ENCODE measurements at places on chromosomes 13 and 19. TPM values are rescaled to one million over a fixed set of nuclear protein-coding genes. Genes with fewer than 3 reads are reported as not detected.

DNA sequence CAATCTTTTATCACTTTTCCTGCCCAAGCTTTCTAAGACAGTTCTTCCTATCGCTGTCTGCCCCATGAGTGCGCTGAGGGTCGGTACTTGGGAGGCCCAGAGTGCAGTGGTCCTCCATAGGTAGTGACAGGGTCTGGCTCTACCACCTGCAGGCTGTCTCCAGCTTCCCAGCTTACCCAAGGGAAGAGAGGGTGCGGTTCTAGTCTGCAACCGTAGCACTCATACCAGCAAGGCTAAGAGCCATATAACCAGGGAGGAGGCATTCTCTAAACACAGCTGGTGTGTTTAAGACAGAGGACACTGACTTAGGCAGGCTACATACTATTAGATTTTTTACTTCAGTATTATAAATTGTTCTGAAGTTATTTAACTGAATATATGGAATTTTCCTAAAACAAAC is 8.2 kb downstream of the PROZ start:
- DNase-seq, result no peak

DNA sequence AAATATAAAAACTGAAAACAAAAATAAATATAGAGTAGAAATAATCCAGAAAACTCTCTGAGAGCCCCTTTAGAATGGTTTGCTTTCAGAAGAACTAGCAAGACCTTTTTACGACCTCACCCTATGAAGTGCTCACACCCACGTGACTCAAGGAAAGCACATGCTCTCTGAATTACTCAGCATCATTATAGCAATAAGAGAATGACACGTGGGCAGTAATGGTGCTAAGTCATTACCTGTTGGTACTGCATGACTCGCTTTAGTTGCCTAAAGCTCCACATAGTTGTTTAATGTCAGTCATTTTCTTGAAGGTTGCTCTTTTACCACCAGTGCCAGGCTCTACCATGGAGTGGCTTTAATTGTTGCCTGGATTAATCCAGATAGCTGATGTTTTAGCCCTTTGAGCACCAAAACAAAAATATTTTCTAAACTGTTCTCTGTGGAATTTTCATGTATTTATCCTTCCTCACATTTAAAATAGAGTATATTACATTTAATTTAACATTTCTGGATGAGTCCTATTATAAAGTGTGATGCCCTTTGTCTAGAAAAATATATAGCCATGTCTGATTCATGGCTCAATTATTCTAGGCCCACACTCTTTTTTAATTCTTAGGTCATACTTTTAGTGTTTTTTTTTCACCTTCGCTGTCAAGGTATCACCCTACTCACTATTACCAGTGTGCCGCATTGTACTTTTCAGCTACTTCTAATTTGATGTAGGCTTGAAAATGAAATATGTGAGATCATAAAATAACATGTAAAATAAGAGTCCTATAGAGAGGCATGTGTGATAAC is 56.8 kb downstream of the THSD1 start:
- DNase-seq, result no peak

GRCh38 chr13:41139296-41139966 is 6.8 kb upstream of the KBTBD6 start:
- DNase-seq, result no peak

- no peak for DNase-seq
These were observed 1.8 kb downstream of the GADD45B start for GRCh38 chr19:2477732-2478191.

GRCh38 chr13:31042481-31043165 is 110.2 kb downstream of the TEX26 start:
- no peak for DNase-seq

- no peak for DNase-seq
These were observed 122.4 kb downstream of the AKAP11 start for GRCh38 chr13:42394361-42394708.

GRCh38 chr19:29324717-29325116 is 111.8 kb upstream of the UQCRFS1 start:
- DNase-seq, result no peak

DNA sequence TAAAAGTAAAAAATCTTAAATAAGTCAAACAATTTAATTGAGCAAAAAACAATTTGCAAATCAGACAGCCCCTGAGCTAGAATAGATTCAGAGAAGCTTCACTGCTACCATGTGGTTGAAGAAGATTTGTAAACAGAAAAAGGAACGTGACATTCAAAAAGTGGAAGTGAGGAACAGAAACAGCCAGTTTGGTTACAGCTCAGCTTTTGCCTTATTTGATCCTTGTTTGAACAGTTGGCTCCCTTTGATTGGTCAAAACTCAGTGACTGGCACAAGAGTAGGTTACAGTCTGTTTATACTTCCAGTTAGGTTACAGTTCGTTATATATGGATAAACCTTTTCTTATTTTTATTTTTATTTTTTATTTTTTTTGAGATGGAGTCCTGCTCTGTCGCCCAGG is 5.8 kb downstream of the ZNF221 start:
- DNase-seq, result no peak

- DNase-seq, result no peak
These were observed 20.0 kb upstream of the GPR18 start for GRCh38 chr13:99278200-99278599.

DNA sequence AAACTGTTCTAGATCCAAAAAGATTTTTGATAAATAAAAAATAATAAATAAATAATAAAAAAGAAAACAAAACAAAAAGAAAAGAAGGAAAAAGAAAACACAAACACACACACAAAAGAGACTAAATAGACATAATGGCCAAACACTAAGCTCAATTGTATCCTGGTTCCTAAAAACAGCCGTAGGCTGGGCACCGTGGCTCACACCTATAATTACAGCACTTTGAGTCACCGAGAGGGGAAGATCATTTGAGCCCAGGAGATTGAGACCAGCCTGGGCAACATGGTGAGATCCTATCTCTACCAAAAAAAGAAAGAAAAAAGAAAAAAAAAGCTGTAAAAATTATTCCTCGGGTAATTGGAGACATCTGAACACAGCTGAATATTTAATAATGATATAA is 8.9 kb downstream of the ETHE1 start:
- no peak for DNase-seq

GRCh38 chr13:90447734-90448101 is 899.8 kb upstream of the MIR17HG start:
- no peak for DNase-seq

The ZNF813 gene
- total RNA-seq, result 2.9 TPM

The PSG4 gene
- total RNA-seq, result not detected

The DMKN gene
- 57.8 TPM for total RNA-seq

The ATXN8OS gene
- not detected for total RNA-seq

The SETDB2 gene
- total RNA-seq, result 6.6 TPM

The AMER2 gene
- 0.35 TPM for total RNA-seq

The APLP1 gene
- 0.51 TPM for total RNA-seq

The NPAS1 gene
- total RNA-seq, result 0.72 TPM

The CHERP gene
- total RNA-seq, result 57.5 TPM

The GRIN2D gene
- 0.32 TPM for total RNA-seq

The CDC42EP5 gene
- 1.4 TPM for total RNA-seq

The ZNF560 gene
- total RNA-seq, result 0.10 TPM
